LHCN-M2 (cell line): ENCODE measurements at places on chromosomes 12 and 14.

DNA sequence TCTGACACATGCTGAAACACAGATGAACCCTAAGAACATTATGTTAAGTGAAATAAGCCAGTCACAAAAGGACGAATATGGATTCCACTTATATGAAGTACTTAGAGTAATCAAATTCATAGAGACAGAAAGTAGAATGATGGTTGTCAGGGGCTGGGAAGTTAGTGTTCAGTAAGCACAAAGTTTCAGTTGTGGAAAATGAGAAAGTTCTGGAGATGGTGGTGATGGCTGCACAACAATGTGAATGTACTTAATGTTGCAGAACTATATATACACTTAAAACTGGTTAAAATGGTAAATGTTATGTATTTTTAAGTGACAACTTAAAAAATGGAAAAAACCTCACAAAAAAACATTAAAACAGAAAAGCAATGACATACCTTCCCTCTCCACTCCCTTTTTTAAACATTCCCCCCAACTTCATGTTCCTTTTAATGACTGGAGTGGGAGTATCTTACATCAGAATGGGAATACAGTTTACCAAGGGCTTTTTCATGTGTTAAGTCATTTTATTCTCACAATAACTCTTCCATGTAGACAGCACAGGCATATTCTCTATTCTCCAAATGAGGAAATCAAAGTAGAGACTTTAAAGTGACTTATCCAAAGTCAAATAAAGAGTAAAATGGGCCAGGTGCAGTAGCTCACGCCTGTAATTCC, 24.0 kb downstream of the BTBD7 start:
- no peak for DNase-seq

GRCh38 chr12:105363890-105364289, 33.4 kb downstream of the C12orf75 start:
- DNase-seq = no peak

- no peak for DNase-seq
Observed at GRCh38 chr14:41558490-41558889, 48.2 kb upstream of the LRFN5 start.

DNA sequence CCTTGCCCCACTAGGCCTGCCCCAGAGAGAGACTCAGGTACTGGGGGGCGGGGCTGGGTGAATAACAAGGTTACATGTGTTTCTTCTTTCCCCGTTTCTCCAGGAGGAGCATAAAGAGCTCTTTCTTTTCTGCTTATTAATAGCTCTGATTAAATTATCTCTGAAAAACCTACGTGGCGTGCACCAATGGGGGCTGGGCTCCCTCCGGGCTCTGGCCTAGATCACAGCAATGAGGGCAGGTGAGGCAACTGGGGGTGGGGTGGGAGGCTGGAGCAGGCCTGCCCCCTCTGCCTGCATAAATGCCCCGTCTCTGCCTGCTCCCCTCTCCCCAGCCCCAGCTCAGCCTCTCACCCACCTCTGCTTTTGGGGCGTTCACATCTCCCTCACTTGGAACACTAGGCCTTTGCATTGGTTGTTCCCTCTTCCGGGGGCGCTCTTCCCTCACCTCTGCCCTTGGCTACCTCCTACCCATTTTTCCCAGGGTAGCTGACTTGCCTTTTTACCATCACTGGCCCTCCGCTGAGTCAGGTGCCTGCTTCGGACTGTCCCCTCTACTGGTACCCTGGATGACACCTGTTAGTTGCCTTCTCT, 4.1 kb upstream of the FAM222A start:
- no peak for DNase-seq

- DNase-seq = no peak
Observed at GRCh38 chr12:103668520-103668919, 81.4 kb downstream of the STAB2 start.

GRCh38 chr12:25574761-25575160, 21.7 kb upstream of the LMNTD1 start:
- no peak for DNase-seq

- DNase-seq = peak; percentile 90
Observed at GRCh38 chr14:31992011-31992447, 85.1 kb upstream of the ARHGAP5 start.

- DNase-seq = no peak
Observed at GRCh38 chr12:130236446-130236845, 74.2 kb downstream of the FZD10 start.

DNA sequence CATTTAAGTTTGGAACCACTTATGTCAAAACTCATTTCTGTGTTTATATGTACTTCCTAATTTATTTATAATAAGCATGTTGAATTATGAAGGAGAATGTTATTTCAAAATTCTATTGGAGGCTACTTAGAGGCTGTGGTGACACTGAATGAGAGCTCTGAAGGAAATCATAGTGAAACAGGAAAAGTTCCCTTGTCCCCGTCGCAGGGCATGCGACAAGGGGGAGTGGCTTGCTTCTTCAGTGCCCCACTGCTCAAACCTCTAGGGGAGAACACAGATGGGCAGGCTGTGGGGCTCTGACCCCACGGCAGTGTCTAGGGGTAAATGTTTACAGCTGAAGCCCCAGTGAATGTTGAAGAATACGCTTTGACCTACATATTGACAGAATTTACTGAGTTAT, 261.9 kb downstream of the RAD51B start:
- no peak for DNase-seq

- DNase-seq = no peak
Observed at GRCh38 chr12:48774516-48774915, 14.4 kb downstream of the ADCY6 start.

DNA sequence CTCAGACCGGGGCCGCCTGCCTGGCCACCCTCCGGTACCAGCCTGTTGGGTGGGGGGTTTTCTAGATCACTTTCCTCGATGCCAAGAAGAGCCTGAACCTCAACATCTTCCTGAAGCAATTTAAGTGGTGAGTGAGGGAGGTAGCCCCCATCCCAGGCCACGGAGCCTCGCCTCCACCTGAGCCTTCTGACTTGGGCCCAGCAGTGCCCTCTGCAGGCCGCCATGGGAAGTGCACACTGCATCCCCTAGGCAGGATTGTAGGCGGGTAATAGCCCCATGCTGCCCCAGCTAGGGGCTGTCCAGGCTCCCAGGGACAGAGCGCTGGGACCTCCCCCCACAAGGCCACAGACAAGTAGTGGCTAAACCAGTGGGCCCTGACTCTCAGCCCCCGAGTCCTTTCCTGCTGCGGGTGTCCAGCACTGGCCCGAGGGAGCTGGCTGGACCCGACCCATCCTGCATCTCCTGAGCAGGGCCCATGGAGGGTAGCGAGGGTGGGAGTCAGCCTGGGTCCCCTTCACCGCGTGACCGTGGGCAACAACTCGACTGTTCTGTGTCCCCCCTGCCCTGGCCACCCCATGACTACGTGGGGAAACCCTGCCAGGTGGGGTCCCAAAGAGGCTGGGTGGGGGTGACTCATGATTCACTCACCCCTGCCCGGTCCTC, 15.3 kb upstream of the ADSS1 start:
- peak; percentile 48 for DNase-seq
